ENCODE measurements at places on chromosomes 3 and 15.

DNA sequence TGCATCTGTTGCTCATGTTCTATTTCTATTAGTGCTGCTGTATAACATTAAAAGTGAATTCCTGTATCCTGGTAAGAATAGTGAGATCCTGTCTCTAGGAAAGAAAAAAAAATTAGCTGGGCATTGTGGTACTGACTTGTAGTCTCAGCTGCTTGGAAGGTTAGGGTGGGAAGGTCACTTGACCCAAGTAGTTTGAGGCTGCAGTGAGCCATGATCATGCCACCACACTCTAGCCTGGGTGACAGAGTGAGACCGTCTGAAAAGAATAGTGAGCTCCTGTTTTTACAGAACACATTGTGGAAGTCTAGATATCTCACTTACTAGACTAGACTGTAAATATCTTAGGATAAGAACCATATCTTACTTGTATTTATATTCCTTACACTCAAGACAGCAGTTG lies 4.6 kb downstream of the ATP11B start:
- no peak for DNase-seq

DNA sequence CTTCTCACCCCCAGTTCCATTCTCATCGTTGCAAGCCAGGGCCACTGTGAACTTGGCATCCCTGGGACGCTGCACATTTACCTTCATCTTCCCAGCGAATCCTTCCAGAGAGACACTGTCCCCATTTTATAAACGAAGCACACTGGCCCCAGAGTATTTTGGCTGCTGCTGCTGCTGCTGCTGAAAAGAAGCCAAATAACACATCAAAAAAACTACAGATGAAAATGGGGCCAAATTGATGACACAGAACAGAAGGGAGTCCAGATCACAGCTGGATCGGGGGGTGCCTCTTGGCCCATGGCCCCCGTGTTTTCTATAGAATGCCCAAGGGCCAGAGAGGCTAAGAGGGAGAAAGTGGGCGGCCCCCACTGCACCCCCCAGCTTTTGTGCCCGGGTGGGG lies 221.0 kb upstream of the IGF1R start:
- DNase-seq, result no peak

- DNase-seq, result no peak
These were observed 32.6 kb upstream of the SENP5 start for GRCh38 chr3:196835086-196835485.

GRCh38 chr3:16013568-16013967 lies 160.9 kb upstream of the GALNT15 start:
- no peak for DNase-seq

DNA sequence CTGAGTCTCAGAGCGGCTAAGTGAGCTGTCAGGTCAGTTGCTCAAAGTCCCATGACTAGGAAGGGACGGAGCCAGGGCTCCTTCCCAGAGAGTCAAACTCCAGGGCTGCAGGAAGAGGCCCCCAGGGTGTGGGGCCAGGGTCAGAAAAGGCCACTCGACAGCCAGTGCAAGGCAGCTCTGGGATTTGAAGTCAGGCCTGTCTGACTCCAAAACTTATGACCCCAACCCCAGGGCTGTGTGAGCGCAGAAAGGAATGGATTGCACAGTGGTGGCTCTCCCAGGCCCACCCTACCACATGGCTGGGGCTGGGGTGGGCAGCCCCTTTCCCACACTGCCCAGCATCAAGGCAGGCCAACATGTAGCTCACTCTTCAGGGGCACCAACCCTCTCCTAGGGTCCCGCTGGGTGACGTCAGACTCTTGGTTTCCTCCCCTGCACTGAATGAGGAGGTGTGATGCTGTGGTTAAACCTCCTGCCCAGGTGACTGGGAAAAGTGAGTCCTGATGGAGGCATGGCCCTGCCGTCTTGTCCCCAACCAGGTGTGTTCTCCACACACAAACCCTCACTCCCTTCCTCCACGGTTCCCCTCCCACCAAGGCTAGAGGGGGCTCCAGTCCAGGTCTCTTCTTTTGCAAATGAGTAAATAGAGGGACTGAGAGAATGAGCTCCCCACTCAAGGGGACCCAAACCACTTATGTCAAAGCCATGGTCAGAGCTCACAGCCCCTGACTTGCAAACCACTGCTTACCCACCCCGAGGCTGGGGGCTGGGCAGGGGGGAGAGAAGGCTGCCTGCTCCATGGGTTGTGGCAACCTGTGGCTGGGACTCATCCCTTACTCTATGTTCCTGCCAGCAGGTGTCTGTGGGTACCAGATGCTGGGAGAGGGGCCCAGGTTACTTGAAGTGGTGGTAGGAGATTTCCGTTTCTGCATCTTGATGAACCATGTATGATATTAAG lies 23.8 kb upstream of the CORO2B start:
- DNase-seq, result no peak

- DNase-seq, result no peak
These were observed 104.0 kb downstream of the TNIK start for GRCh38 chr3:171356251-171356650.
